DMS53 (cell line): ENCODE measurements at places on chromosomes 16 and 17.

- no peak for DNase-seq
These were observed 2.0 kb upstream of the NAE1 start for GRCh38 chr16:66832661-66833305.

GRCh38 chr16:69225121-69225520 is 38.2 kb downstream of the SNTB2 start:
- no peak for DNase-seq

- no peak for DNase-seq
These were observed 143.1 kb upstream of the CHMP6 start for GRCh38 chr17:80848449-80849102.

DNA sequence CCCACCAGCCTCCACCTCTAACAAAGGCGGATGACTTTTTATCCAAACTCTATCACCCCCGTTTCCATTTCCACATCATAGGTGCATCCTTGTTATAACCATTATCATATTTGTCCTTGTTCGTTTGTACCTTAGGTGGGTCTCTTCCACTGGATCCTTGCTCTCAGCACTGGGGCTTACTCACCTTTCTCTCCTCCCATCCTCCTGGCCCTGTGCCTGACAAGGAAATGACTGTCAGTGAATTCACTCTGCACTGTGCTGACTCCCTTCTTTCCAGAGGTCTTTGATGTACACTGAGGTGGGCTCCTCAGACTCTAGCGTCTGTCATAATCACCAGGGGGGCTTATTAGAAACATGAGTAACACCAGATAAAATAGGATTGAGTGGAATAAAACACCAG is 3.1 kb downstream of the GSG1L2 start:
- DNase-seq, result no peak

DNA sequence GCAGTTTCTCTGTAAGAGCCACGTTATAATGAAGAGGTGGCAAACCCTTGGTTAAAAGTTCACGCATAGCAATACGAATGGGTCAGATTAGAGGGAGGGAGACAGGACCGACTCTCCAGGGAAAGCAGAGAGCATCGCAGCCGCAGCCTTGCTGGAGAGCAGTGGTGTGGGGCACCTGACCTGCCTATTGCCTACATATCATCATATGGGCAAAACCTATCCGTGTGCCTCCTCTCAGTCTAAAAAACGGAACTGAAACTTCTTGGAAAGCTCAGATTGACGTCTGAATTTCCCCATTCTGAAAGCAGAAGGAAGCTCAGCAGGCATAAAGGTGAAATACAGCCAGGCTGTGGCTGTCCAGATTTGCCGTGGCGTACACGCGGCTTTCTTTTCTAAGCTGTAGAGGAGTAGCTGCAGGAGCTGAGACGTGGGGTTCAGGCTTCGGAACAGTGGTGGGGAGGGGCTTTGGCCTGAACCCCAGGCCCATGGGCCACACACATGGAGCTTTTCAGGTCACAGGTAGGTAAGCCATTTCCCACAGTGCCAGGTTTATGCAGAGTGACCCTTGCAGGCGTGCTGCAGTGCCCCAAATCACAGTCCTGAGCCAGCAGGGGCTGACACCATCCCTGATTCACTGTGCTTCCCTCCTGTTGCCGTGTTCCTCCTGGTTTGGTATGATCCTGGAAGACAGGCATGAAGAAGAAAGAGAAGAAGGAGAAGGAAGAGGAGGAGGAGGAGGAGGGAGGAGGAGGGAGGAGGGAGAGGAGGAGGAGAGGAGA is 41.6 kb upstream of the TNRC6C start:
- DNase-seq, result no peak

DNA sequence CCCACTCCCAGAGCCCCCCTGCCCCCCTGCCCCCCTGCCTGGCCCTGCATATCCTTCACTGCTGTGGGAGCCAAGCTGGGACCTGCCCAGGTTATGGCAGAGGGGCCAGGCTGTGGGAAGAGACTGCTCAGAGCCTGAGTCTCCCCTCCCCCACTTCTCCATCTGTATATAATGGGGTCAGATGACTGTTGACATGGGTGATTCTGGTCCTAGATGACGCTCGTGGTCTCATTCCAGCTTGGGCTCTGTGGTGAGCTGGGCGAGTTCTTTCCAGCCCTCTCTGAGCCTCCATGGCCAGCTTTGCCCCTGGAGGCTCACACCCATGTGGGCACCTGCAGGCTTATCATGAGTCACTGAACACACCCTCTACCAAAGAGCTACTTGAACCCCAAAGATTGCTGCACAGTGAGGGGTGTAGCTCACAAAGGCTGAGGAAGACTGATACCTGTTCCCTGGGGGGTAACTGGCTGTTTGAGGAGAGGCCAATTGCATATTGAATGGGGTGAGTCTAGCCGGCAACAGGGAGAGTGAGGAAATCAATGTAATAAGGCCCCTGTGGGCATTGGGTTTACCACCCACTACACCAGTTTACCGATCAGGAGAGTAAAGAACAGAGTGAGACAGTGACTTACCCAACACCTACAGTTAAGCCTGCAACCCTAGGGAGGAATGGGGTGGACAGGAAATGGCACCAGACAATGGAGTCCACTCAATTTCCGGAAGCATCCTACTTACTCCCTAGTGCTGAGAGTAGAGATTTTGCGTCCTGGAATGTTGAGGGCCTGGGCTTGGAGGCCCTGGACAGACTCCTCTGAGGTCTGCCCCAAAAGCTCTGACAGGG is 4.2 kb upstream of the SREBF1 start:
- DNase-seq, result peak; percentile 65

- DNase-seq, result no peak
These were observed 3.7 kb upstream of the DNAI2 start for GRCh38 chr17:74270333-74270732.

GRCh38 chr17:66423056-66423955 is 120.9 kb downstream of the PRKCA start:
- DNase-seq, result no peak

DNA sequence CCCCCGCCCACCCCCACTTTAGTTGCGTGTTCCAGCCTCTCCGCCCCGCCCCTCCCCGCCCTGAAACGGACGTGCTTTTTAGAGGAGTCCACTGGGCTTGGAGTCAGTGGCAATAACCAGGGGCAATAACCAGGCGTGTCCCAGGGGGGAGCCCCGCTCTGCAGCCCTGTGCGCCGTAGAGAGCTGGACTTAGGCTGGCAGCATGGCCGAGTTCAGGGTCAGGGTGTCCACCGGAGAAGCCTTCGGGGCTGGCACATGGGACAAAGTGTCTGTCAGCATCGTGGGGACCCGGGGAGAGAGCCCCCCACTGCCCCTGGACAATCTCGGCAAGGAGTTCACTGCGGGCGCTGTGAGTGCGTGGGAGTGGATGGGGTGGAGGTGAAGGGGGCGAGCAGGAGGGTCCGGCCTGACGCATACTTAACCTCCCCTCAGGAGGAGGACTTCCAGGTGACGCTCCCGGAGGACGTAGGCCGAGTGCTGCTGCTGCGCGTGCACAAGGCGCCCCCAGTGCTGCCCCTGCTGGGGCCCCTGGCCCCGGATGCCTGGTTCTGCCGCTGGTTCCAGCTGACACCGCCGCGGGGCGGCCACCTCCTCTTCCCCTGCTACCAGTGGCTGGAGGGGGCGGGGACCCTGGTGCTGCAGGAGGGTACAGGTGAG is at the start of gene ALOX15B:
Gene ALOX15B, plus strand, starts transcription at position 106 of the 657 bp plus-strand sequence. Its CDS starts 97 bp downstream, at position 203.
- no peak for DNase-seq

DNA sequence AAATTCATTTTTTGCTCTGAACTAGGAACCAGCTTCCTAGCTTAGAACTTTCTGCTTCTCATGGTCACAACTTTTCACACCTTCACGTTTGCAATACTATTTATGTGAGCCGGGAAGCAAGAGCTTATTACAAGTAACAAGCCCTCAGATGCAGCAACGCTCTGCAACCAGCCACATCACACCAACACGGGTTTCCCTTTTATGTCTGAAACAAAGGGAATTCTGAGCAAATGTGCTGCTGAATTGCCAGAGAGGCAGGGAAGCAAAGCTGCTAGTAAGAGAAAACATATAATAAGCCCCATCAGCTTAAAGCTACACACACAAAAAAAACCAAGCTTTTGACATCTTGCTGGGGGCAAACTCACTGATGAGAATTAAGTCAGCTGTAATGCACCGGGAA is 122.2 kb downstream of the SLC39A11 start:
- DNase-seq, result no peak

- DNase-seq, result peak; percentile 23
These were observed 114.2 kb downstream of the METRNL start for GRCh38 chr17:83193336-83194185.

DNA sequence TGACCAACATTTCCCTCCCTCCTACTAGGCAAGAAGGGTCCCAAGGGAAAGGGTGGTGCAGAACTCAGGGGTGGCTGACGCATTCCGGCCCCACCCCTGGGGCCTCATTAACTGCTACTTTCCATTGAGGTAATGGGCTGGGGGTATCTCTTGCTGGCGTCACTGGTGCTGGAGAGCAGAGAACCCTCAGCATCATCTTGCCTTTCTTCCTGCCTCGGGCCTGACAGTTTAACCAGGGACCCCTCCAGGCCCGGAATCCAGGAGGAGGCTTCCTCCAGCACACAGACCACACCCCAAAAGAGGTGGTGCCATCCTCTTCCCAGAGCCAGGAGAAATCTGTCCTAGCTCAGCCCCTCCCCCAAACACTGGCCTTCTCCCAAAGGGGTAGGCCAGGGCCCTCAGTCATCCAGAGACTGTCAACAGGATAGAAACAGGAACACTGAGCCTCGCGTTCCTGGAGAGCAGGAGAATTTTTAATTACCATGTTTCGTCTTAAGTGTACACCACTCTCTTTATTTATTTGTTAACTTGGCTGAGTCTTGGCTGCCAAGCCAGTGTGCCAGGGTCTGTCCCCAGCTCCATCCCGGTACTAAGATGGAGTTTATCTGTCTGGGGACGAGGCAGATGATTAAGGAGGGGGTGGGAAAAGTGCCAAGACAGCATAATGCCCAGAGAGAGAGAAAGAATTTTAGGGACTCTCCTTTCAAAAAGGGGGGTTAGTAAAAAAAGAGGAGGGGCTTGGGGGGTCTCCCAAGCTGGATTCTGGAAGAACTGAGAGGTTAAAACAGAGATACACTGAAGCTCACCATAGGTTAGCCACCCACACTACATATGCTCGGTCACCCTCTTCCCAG is 5.1 kb downstream of the ETV4 start:
- no peak for DNase-seq

- DNase-seq, result no peak
These were observed 7.0 kb upstream of the GSDMA start for GRCh38 chr17:39955726-39956225.

- no peak for DNase-seq
These were observed 22.4 kb downstream of the CES1 start for GRCh38 chr16:55810451-55810961.

DNA sequence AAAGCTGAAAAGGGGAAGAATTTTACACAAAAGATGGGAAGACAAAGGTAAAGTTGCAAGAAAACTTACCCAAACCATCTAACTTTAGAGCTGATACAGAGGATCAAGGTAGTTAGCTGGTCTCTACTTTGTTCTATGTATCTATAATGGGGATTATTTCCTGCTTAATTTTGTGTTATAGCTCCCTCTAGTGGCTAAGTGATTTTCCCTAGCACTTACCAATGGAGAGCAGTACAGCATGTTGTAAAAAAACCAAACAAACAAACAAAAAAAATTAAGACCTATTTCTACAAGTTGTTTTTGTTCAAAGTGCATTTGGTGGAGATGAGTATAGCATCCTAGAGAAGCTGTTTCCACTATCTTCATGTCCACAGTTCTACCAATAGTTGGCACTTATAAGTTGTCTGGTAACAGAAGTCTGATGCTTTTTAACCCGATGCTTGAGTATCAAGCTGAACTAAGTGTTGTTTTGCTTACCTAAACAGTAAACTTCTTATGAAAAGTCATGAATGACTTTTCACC is 7.5 kb downstream of the SRSF1 start:
- DNase-seq, result peak; percentile 80

DNA sequence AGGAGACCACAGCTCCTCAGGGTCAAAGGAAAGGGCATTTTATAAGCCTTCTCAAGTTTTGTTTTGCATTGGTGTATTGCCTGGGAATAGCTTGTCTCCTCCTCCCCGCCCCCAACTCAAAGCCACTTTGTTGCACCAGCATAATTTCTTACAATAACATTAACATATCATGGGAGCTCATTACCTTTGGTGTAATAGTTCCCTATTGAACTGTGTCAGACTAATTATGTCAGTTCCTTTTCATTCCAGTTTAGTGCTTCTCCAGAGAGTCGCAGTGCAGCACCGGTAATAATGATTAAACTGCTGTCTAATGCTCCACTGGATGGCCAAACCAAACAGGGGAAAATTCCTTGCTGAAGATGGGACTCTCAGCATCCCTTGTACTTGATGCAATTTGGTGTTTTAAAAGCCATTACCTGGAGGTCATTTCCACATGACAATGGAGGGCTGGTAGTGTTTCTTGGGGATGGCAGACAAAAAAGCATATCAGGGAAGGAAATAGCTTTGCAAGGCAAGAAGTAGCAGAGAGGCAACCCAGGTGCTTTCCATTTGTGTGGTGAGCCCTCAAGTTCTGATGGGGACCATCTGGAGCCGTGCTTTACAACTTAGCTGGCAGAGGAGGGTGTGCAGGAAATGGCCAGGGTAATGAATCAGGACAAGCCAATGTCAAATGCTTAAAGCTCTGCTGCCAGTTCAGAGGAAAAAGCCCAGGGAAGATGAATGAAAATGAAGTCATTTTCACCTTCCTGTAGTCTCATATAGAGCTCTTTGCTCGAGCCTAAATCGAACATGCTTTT is 91.5 kb upstream of the NLRP1 start:
- DNase-seq, result no peak

GRCh38 chr16:57565461-57565860 is 23.0 kb downstream of the ADGRG5 start:
- DNase-seq, result no peak

GRCh38 chr16:68660359-68660795 is 15.3 kb downstream of the CDH3 start:
- DNase-seq, result no peak

DNA sequence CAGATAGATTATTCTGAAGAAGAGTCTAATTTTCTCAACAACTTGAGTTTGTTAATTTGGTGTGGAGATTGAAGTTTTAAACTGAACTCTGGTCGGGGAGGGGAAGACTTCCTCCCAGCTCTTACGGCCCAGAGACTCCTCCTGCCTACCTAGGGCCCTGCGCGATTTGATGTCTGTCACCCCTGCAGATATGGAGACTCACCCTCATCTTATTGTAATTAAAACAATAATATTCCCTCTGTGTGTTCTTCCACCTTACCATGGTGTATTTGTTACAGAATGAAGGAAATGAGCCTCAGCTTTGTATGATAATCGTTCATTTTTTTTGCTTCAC is 184.4 kb upstream of the CACNG5 start:
- no peak for DNase-seq

DNA sequence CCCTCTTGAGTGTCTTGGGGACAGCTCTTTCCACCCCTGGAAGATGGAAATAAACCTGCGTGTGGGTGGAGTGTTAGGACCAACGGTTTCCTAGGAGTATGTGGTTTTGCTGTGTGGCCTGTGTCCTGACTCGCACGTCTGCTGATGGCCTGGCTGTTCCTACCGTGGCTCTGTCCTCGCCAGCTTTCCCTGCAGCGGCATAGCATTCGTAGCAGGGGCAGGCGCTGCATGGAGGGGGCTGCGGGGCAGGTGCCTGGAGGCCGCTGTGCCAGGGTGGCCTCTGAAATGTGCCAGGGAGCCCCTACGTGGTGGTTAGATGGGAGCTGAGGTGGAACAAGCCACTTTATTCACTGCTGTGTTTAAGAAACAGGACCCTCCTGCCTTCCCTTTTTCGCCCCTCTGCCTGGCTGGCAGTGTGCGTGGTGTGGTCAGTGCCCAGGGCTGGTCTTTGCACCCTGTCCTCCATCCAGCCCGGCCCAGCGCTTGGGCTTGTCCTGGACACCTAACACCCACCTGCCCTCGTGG is 10.6 kb downstream of the SLC16A3 start:
- DNase-seq, result peak; percentile 65
